ENCODE measurements at places on chromosomes 1 and 21. TPM values are rescaled to one million over a fixed set of nuclear protein-coding genes. Genes with fewer than 3 reads are reported as not detected.

NADK gene
- polyA plus RNA-seq: 25.5 TPM

DNA sequence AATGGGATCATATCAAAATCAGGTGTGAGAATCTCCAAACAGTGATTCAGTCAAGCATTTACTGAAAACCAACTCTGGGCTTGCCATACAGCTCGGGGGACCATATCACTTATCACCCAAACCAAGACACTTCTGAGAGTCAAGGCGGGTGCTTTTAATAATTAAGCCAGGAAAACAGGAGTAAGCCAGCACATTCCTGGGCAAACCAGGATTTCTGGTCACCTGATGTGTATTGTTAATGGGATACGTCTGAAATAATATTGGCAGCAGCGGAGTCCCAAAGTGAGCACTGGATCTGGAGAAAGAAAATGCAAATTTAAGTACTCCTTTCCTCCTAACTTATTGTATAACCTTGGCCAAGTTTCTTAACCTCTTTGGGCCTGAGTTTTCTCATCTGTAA is 17.6 kb downstream of the OSCP1 start:
- DNase-seq: no peak

GRCh38 chr1:176847052-176847451 is 317.5 kb downstream of the ASTN1 start:
- no peak for DNase-seq

UBE2U gene
- not detected for polyA plus RNA-seq

FAM151A gene
- 0.43 TPM for polyA plus RNA-seq

DNA sequence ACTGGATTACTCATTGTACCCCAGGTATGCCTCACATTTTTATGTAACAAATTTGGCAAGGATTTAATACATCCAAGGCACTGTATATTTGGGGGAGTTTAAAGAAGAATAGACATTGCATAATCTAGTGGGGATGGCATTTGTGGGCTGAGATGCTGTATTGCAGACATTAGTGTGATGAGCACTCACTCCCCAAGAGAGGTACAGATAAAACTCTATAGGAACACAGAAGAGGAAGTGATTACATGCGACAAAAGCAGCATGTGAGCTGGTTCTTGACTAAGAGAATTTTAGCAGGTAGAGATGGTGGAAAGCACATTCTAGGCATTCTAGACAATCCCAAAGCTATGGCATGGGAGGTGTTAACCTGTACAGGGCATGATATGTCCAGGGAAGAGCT is 24.2 kb upstream of the CDC14A start:
- no peak for DNase-seq

DNA sequence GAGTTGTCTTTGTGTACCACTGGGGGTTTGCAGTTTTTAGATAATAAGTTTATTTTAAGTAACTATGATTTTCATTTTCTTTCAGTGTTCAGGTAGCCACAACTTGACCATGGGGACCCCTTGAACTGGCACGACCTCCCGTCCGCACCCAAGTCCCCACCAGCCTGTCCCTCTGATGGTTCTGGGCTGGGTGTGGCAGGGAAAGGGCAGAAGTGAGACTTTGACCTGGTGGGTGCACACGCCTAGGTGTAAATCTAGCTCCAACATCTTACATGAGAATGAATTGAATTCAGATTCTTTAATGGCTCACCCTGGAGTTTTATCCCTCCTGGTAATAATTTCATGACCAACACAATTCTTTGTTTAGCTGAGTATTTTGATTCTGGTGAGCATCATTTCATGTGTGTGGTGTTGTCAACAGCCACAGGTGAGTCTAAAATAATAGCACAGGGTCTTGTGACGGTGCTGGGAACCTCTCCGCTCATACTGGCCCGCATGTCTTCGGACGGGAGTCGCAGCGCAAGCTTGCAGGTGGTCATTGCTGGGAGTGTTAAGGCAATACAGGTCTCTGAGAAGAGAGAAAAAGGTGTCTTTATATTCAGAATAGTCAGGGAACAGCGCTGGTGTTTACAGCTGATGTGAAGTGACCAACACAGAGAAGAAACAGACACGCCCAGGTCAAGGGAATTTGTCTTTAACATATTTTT is 50.8 kb upstream of the POFUT2 start:
- peak; percentile 4 for DNase-seq

HTR1D gene
- 0.05 TPM for polyA plus RNA-seq

DNA sequence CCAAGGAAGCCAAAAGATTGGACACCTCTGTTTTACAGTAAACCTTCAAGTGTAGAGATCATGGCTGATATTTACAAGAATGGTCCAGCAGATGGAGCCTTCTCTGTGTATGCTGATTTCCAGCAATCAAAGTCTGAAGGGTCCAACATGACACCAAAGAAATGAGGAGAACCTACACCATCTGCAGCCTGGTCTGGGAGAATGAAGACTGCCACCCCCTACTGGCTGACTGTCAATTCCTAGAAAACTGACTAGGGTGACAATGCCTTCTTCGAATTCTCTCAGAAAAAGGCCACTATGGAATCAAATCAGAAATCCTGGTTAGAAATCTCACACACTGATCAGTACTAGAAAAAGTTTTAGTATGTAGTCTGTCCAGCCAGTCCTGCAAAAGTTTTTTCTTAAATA is 83.3 kb downstream of the CDC42BPA start:
- DNase-seq: no peak

GRCh38 chr1:183126000-183126366 is 60.1 kb upstream of the LAMC2 start:
- no peak for DNase-seq

GRCh38 chr1:43604192-43604591 is 45.8 kb upstream of the KDM4A start:
- no peak for DNase-seq

CYP2J2 gene
- 75.3 TPM for polyA plus RNA-seq

GRCh38 chr1:53155534-53155933 is 13.1 kb upstream of the SLC1A7 start:
- no peak for DNase-seq

DNA sequence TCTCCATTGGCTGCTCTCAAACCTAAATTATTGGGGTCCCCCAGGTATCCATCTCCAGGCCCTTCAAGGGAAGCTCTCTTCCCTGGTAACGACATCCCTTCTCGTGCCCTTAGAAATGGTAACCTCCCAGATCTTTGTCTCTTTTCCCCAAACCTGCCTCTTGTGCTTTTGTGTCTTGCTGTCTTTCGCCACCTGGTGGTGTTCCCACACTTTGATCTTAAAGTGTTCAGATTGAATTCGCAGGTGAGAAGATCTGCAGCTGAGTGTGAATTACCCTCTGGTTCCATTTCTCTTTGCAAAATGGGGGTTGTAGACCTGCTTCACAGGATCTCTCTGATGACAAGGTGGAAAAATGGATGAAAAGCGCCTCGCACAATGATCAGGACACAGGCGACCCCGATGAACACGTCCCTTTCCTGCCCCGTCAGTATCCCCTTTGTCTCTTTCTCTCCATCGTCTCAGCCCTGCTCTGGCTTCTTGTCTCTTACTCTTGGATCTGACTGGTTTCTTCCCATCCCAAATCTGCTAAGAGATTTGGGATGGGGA is 53.1 kb downstream of the DOP1B start:
- DNase-seq: no peak

DNA sequence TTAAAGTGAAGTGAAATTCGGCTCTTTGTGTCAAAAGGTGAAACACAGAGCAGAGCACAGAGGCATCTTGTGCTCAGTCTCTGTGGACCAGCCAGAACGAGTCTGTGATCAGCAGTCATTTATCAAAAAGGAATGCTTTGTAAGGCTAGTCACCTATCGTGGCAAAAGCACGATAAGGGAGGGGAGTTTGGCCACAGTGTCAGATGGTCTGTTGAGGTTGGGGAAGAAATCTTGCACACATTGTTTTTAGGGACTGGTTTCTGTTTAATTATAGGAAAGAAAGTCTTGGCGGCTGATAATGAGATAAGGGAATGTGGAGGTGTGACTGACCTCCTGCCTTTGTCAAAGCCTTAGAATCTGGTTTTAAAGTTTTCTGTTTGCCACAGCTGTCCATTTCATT is 58.2 kb upstream of the KIAA1614 start:
- DNase-seq: no peak

RAB3B gene
- polyA plus RNA-seq: 0.02 TPM

GRCh38 chr1:82710091-82710490 is 909.4 kb downstream of the ADGRL2 start:
- no peak for DNase-seq

SPATA45 gene
- polyA plus RNA-seq: not detected

TRPM2 gene
- polyA plus RNA-seq: 0.61 TPM

DNA sequence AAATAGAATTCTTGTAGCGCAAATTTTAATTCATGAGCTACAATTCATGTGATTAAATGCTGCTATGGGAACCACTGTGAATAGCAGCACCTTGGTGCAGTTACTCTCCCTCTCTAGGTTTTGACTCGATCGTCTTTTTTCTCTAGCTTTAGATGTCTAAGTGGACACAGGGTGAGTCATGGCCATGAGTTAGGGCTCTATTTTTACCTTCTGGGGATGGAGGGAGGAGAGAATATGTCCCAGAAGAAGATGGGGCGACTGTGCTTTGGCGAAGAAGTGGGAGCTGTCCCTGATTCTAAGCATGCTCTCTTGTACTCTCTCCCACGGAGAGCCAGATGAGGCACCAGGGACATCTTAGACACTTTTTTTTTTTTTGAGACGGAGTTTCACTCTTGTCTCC is 1.6 kb upstream of the OR2B11 start:
- no peak for DNase-seq

Measured in right cardiac atrium (tissue), 5 donors.